RWPE2 (cell line): ENCODE measurements at places on chromosomes 6 and 20.

DNA sequence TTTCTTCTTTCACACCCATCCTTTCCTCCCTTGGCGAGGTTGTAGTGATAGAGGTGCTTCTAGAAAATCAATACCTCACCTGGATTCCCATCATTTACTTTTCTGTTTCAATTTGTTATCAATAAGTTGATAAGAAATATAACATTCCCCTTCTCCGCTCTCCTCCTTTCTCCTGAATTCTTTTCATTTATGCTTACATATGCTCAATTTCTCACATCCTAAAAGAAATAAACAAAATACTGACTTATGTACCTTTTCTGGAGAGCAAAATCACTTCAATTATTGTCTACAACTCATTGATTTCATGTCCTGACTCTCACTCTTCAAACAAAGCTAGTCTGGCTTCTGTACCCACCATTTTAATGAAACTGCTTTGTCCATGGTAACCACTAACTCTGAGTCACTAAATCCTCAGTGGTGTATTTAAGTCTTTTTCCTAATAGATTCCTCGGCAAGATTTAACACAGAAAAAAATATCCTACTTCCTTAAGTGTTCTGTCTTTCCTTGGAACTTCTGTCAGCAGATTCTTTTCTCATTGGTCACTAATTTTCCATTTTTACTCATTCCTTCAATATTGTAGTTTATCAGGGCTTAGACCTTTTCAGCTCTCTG lies 289.6 kb downstream of the RFPL4B start:
- DNase-seq: no peak

GRCh38 chr6:145814035-145814500 lies 527 bp downstream of the FBXO30 start:
- DNase-seq: no peak

DNA sequence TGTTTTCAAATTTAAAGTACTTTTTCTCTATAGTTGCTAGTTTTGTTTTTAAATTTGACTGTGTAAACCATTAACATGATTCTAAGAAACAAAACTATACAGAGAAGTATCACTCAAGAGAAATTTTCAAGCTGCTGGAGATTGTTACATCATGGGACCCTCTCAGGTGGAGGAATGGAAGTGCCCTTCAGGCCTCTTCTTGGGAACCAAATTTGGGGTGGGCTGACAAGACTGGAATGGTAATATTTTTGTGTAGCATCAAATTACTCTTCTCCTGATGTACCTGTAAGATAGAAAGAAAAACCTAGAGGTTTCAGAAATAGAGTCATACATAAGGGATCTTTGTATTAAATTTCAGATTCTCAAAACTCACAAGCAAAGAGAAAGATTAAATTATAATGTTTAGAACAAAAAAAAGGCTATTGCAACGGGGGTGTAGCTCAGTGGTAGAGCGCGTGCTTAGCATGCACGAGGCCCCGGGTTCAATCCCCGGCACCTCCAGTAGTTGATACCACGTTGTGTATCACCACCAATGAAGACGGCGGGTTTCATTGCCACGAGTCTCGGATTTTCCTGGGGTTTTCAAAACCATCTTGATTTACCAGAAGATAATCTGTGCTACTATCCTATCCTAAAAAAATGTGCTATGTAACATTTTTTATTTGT lies 193.7 kb downstream of the GPX5 start:
- no peak for DNase-seq

GRCh38 chr6:158754738-158755137 lies 64.4 kb downstream of the EZR start:
- no peak for DNase-seq

DNA sequence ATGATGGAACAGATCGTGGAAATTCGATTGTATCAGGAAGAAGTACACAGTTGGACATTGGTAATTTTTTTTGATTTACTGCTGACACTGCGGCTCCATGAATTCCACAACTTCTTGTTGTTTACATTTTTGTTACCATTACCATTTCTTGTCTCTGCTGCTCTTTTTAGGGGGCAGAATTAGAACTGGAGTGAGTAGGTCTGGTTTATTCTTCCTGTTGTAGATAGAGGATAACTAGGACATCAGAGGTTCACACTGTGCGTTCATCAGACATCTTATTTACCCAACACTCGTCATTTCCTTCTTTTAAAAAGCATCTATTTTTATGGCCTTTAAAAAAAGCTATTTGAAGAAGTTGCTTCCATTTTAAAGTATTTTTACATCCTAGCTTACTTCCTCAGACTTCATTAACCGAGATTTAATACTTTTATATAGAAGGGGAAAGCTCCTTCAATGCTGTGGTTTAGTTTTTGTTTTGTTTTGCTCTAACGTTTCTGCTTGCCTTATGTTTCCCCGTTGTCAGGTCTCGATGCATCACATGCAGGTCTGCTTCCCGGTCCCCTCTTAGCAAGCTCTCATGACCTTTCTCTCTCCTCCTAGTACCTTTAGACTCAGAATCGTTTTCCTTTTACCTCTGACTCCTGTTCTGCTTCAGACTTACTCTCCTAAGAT lies 139.1 kb downstream of the ARID1B start:
- DNase-seq: no peak

DNA sequence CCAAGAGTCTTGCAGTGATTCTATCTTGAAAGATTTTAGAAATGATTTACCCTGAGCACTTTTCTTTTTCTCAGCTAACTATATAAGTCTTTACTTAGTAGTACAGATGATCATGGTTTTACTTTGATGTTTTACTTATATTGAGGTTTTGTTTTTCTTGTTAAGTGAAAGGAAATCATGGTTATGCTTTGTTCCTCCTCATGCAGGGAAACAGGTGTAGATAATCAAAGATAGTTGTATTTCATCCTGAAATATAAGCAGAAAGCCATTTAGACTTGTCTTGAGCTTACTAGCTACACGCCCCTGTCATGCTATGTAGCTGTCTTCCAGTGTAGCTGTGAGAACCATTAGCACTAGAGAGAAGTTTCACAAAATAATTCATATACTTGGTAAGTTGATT lies 113.9 kb downstream of the HIVEP1 start:
- no peak for DNase-seq

GRCh38 chr6:111410371-111410770 lies 72.6 kb downstream of the REV3L start:
- no peak for DNase-seq

- DNase-seq: no peak
Observed at GRCh38 chr6:144090384-144090783, 5.0 kb downstream of the SF3B5 start.

DNA sequence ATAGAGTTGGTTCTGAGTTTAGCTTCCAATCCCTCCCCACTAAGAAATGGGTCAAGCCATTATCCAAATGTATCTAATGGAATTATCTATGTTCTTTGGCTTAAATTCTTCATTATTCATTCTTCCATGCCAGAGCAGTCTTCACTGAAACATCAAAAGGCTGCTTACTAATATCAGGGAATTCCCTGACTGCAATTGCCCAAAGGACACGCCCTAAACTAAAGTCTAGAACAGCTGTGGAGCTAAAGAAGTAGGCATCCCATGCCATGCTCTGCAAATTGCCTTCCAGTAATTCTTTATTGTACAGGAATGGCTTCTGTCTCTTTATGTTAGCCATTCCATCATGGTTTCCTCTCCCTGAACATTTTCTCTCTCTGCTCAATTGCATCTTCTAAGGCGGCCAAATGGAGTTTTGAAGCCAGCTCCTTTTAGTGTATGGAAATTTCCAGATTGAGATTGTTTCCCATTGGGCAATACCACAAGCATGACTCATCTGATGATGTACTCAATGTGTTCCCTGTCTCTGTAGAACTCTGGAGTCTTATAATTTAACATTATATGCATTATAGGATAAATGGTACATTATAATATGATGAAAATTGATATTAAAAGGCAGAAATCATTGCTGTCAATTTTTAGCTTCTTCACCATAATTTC lies 28.8 kb upstream of the TSHZ2 start:
- no peak for DNase-seq

- no peak for DNase-seq
Observed at GRCh38 chr20:47274401-47275108, 81.9 kb downstream of the ZMYND8 start.

DNA sequence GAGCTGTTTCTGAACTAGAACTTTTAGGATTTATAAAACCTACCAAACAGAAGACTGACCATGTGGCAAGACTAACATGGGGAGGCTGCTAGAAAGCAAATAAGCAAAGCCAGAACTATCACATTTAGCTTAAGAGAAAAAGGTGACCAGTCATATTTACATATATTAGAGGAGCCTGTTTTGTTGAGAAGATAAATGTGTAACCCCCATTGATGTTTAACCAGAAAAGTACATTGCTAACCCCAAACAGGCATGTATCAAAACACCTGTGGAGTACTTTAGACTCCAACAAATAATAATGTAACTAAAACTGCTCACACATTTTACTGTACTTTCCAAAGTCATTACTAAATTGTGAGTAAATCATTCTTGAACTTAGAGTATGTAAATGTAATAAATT lies 35.0 kb downstream of the AKIRIN2 start:
- no peak for DNase-seq

DNA sequence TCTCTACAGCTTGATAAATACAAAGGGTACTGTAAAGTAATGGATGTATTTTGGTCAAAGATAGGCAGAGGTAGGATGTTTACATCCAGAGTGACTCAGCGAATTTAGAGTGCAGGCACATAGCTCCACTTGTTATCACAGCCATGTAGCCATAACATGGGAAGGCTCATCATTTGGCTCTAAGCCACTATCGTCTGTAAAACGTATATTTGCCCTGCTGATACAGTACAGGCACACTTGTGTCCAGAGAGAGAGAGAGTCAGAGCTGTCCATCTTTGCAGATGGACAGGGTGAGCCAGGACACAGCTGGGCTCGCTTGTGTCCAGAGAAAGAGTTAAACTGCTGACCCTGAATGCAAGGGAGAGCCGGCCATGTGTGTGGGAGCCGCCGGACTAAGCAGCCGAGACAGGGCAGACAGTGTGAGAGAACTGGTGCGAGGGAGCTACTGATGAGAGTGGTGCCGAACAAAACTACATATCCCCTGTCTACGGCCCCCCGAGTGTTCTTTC lies 619.0 kb downstream of the DOK5 start:
- DNase-seq: no peak

- DNase-seq: no peak
Observed at GRCh38 chr20:47304287-47304686, 52.2 kb downstream of the ZMYND8 start.

DNA sequence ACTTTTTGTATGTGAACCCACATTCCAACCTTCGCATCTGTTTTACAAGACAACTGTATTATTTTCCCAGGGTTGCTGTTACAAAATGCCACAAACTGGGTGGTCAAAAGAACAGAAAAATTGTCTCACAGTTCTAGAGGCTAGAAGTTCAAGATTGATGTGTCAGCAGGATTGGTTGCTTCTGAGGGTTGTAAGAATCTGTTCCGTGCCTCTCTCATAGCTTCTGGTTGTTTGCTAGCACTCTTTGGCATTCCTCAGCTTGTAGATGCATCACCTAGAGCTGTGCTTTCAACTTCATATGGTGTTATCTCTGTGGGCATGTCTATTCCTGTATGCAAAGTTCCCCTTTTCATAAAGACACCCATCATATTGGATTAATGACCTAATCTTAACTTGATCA lies 1067.2 kb downstream of the EPHA7 start:
- no peak for DNase-seq

GRCh38 chr20:36792422-36792821 lies 18.9 kb upstream of the DSN1 start:
- no peak for DNase-seq

GRCh38 chr6:37175332-37176267 lies 5.6 kb downstream of the PIM1 start:
- DNase-seq: no peak

- DNase-seq: no peak
Observed at GRCh38 chr6:139030228-139030963, 1.9 kb downstream of the ABRACL start.

GRCh38 chr6:37473364-37474095 lies 26.2 kb downstream of the CCDC167 start:
- DNase-seq: peak; percentile 70

DNA sequence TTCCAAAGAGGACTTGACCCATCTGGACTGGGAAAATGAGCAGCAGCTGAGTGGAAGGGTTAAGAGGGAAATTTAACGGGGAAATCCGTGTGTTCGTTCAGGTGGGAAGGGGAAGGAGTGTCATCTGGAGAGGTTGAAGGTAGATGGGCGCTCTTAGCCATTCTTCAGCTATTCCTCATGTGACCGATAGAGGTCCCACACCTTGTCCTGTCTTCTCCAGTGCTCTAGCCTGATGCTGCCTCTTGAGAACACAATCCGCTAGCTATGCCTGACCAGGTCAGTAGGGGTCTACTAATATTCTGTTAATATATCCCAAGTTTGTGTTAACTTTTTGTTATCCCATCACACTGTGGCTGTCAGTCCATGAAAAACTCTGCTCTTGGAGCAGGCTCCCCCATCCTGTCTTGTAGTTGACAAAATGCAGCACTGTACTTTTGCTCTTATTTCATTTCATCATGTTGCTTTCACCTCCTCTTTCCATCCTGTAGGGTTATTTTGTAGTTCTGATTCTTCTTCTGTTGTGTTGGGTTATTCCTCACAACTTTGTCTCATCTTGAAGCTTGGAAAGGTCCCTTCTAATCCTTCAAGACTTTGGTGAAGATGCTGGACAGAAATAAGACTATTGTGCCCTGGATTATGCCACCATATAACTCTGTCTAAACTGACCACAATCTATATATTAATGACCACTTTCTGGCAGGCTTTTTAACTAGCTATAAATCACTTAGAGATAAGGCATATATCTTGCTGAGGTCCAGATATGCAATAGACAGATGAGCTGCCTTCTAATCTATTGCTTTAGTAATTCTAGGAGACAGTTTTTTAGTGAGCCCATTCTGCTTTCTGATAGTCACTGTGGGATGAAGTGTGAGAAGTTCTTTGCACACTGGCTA lies 123.4 kb upstream of the SUPT3H start:
- no peak for DNase-seq

GRCh38 chr6:157313531-157314467 lies 9.5 kb downstream of the TMEM242 start:
- DNase-seq: no peak

DNA sequence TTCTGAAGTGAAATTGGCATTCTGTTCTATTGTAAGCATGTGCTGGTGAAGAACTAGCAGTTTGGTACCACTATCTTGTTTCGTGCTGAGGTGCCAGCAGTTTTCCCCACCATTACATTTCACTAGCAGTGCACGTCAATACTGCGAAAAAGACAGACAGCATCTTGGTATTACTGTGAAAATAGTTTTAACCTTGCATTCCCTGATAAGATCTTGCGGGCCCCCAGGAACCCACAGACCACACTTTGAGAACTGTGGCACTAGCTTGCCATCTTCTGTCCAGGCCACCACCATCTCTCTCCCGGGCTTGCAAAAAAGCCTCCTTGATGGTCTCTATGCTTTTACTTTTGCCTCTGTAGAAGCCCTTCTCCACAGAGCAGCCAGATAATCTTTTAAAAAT lies 185.7 kb downstream of the BACH2 start:
- no peak for DNase-seq

GRCh38 chr6:116568821-116569755 lies 2.2 kb upstream of the RWDD1 start:
- no peak for DNase-seq

GRCh38 chr6:138309695-138310094 lies 68.0 kb upstream of the SMIM28 start:
- DNase-seq: no peak

- DNase-seq: no peak
Observed at GRCh38 chr20:21105429-21106170, 558 bp downstream of the LINC00237 start.

GRCh38 chr20:57079031-57080005 lies 187.1 kb downstream of the BMP7 start:
- DNase-seq: peak; percentile 10

- no peak for DNase-seq
Observed at GRCh38 chr6:153947808-153948447, 91.1 kb upstream of the OPRM1 start.
